Stimulated activated CD4-positive, alpha-beta T cell treated with anti-CD3 and anti-CD28 coated beads, Interleukin-1b, Interleukin-23, amount 100 ng/mL, for 1 hour (primary cell): ENCODE measurements at places on chromosomes 1 and 21.

DNA sequence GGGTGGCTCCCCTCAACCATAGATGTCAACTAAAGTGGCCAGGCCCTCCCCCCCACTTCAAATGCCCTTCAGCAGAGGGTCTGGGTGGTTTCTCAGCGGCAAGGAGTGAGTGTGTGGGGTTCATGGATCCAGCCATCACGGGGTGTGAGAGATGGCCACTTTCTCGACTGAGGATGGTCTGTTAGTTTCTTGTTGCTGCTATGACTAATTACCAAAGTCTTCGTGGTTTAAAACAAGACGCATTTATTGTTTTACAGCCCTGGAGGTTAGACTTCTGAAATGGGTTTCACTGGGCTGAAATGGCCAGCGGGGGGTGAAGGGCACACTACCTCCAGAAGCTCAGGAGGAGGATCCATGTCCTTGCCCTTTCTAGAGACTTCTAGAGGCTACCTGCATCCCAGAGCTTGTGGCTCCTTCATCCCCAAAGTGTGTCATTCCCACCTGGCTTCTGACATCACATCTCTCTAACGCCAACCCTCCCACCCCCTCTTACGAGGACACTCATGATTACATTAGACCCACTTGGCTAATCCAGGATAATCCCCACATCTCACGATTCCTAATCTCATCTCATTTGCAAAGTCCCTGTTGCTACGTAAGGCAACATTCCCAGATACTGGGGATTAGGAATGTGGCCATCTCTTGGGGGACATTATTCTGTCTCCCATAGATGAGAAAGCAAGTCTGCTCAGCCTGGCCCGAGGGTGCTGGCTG lies 53.0 kb downstream of the EPHB2 start:
- no peak for DNase-seq

- DNase-seq, result no peak
Observed at GRCh38 chr1:112703706-112704105, 3.2 kb downstream of the RHOC start.

GRCh38 chr1:43716559-43717281 lies 9.4 kb downstream of the ST3GAL3 start:
- DNase-seq, result no peak

DNA sequence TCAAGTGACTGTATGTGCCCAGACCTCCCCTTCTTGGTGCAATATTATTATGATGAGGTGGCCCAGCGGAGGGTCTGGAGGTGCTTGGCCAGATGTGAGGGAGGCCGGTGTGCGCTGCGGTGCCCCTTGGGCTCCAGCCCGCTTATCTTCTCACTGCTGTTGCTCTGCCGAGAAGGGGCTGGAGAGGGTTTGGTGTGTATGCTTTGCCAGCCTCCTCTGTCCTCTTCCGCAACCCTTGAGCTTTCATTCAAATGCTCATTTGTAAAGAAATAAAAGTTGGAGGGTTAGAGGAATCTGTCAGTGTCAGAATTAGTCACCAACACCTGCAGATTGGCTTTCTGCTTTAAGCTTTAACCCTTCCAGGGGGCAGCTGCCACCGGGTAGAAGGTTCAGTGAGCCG lies 19.7 kb downstream of the RNF220 start:
- no peak for DNase-seq

DNA sequence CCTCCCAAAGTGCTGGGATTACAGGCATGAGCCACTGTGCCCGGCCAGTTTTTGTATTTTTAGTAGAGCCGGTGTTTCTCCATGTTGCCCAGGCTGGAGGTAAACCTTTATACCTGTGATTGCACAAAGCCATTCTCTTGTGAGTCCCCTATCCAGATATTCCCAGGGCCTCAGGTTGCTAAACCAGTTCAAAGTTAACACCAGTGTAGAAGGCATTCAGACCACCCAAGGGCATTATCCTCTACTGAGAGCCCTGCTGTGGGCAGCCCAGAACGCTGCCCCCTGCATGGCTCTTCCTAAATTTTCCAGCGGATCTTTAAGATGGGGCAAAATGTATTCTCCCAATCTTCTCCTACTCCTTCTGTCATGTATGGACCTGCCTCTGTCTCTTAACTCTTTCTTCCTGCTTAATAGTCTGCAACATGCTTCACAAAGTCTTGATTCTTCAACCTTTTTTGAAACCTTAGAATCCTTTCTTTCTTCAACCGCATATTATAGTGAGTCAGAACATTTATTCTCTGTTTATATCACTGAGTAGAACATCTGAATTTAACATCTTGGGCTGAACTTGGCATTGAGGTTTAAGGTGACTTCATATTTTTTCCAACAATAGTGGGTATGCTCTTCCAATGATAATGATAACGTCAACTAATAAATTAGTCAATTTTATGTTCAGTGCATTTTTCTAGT lies 36.0 kb downstream of the UBE4B start:
- DNase-seq, result no peak
